ENCODE measurements at places on chromosomes 13 and 19.

- DNase-seq, result no peak
Observed at GRCh38 chr19:36097036-36097435, 13.9 kb upstream of the OVOL3 start.

- no peak for DNase-seq
Observed at GRCh38 chr13:90565985-90566713, 781.3 kb upstream of the MIR17HG start.

- DNase-seq, result no peak
Observed at GRCh38 chr13:88544836-88545235, 873.7 kb downstream of the SLITRK5 start.

GRCh38 chr13:103203735-103204330 is 137.6 kb upstream of the SLC10A2 start:
- DNase-seq, result no peak

DNA sequence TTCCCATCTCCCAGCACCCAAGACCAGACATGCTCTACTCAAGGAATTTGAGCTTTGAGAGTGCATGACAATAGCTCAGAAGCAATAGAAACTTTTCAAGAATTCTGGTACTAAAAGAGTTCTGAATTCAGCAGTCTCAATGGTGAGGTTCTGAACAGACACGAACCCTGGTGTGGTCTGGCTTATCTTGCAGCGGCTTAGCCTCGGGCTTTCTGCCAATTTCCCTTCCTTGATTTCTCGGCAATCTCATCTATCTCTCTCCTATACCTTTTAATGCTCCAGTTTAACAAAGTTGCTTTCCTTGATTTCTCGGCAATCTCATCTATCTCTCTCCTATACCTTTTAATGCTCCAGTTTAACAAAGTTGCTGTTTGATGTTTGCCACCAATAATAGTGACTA is 174.6 kb downstream of the SPRY2 start:
- no peak for DNase-seq

- no peak for DNase-seq
Observed at GRCh38 chr13:100461309-100462030, 127.1 kb downstream of the GGACT start.

DNA sequence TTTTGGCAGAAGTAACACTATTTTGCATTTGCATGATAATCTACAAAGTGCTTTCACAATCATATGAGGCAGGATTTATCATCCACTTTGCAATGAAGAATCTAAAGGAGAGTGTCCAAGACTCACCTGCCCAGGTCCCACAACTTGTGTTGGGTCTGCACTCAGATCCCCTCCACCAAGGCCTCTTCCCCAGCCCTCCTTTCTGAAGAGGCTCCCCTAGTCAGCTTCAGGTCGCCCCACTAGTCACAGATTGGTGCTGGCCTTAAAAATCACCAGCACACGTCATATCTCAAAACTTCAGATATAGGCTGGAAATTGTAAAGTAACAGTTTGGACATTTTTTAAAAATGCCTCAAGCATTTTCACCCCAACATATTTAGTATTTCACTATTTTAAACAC is 17.5 kb downstream of the ATP7B start:
- no peak for DNase-seq

DNA sequence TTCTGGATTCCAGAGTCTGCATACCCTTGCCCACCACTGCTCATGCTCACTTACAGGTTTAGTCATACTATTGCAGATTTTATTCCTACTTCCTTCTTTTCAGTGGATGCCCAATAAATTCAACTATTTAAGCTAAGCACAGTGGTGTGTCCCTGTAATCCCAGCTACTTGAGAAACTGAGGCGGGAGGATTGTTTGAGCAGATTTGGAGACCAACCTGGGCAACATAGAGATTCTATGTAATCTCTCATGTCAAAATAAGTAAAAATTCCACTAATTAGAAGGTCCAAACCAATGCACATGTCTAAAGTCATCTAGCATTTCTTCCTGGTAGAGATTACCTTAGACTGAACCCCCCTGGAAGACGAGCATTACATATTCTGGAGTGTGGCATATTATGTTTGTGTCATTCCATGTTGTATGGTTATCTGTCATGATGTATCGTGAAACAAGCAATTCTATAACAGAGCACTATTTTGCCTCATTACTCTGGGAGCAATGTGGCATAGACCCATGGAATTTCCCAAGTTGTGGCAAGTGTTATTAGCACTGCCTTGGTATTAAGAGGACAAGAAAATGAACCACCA is 8.3 kb downstream of the HMGB1 start:
- no peak for DNase-seq

DNA sequence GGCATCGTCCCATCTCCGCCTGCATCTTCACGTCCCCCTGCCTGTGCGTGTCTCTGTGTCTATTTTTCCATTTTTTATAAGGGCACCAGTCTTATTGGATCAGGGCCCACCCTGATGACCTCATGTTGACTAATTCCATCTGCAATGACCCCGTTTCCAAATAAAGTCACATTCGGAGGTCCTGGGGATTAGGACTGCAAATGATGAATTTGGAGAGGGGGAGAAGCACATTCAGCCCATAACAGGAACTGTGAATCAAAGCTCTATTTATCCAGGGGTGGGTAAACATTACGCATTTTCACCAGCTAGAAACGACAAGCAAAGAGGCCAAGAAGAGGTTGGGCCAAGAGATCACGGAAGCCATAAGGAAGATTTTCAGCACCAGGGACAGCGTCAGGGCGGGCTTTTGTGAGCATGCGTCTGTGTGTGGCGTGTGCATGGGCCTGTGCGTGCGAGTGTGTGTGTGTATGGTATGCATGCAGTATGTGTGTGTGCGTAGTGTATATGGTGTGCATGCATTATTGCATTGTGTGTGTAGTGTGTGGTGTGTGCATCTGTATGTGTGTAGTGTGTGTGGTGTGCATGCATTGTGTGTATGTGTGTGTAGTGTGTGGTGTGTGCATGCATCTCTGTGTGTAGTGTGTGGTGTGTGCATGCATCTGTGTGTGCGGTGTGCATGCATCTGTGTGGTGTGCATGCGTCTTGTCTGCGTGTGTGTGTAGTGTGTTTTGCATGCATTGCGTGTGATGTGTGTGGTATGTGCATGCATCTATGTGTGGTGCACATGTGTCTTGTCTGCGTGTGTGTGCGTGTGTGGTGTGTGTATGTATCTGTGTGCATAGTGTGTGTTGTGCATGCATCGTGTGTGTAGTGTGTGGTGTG is 19.6 kb downstream of the CELF5 start:
- DNase-seq, result peak; percentile 70

- no peak for DNase-seq
Observed at GRCh38 chr19:51799774-51800472, 5.0 kb downstream of the FPR3 start.

DNA sequence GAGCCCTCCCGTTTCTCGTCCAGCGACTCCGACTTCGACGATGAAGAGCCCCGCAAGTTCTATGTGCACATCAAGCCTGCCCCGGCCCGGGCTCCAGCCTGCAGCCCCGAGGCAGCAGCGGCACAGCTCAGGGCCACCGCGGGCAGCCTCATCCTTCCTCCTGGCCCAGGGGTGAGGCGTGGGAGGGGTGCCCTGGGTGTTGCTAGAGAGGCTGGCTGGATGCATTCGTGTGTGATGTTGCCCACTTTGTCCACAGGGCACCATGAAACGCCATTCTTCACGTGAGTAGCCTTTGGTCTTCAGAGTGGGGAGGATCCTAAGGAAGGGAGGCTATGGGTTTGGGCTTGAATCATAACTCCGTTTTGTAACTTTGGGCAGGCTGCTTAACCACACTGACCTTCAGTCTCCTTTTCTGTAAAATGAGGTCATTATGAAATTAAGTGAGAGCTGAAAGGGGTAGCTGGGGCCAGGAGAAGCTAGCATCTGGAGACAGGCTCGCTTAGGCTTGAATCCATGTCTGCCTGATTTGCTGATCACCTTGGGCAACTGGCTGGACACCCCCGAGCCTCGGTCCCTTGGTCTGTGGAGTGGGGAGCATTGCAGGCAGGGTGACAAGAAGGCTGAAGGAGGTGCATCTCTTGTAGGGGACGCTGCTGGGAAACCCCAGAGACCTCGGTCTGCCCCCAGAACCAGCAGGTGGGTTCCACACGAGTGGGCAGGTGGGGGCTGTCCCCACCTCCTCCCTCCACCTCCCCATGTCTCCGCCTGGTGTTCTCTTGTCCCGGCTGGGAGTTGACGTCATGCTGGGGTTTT is 18.7 kb upstream of the B3GNT3 start:
- no peak for DNase-seq

GRCh38 chr13:30679483-30680330 is 55.6 kb upstream of the ALOX5AP start:
- peak; percentile 39 for DNase-seq

DNA sequence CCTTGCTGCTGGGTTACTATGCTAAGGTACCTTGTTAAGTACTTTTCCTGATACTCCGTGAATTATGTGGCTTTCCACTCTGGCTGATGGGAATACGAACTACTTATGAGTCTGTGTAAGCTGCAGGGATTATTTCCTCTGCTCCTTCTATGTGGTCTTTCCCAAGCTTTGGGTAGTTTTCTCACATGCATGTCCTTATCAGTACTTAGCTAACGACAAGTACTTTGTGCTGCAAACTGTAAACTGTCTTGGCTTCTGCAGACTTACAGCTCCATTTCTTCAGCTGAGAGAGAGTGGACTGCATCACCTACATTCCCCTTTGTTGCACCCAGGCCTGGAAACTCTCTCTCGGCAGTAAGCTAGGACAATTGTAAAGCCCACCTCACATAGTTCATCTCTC is 76.6 kb downstream of the FGF9 start:
- DNase-seq, result no peak

GRCh38 chr13:100630555-100630954 is 42.0 kb upstream of the GGACT start:
- no peak for DNase-seq

DNA sequence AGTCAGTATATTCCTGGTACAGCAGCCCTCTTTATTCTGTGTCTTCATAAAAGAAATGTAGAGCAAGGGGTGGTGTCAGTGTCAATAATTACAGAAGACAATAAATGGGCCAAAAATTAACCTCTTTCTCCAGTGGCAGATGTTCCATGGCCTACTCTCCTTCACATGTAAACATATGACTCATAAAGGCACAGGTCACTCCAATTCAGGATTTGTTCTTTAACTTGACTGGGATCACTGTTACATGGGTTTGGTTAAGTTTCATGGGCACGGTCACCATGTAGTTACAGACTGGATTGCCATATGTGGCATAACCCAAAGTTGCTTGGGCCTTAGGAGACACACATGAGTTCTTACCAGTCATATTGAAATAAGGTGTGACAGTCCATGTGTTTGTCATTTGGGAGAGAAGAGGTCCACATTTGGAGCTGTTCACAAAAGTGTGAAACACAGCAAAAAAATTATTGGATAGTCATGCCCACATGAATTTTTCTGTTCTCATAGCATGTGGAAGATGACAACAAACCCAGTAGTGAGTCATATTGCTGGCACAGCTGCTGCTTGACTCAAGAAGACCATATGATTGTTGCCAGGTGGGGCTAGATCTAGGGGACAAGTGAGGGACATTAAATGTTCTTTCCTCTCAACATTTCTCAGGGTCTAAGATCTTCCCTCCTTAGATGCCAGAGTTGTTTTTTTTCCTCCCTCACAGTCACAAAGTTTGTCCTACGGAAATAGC is 68.1 kb upstream of the HTR2A start:
- peak; percentile 56 for DNase-seq

- peak; percentile 81 for DNase-seq
Observed at GRCh38 chr19:4717191-4717965, 6.3 kb downstream of the DPP9 start.

GRCh38 chr19:30361721-30362120 is 10.5 kb upstream of the ZNF536 start:
- no peak for DNase-seq

GRCh38 chr19:1513499-1514294 is 878 bp upstream of the ADAMTSL5 start:
- peak; percentile 53 for DNase-seq

GRCh38 chr13:113566227-113566561 is 18.4 kb upstream of the TFDP1 start:
- no peak for DNase-seq

- no peak for DNase-seq
Observed at GRCh38 chr13:36518707-36519106, 86.4 kb downstream of the CCNA1 start.

DNA sequence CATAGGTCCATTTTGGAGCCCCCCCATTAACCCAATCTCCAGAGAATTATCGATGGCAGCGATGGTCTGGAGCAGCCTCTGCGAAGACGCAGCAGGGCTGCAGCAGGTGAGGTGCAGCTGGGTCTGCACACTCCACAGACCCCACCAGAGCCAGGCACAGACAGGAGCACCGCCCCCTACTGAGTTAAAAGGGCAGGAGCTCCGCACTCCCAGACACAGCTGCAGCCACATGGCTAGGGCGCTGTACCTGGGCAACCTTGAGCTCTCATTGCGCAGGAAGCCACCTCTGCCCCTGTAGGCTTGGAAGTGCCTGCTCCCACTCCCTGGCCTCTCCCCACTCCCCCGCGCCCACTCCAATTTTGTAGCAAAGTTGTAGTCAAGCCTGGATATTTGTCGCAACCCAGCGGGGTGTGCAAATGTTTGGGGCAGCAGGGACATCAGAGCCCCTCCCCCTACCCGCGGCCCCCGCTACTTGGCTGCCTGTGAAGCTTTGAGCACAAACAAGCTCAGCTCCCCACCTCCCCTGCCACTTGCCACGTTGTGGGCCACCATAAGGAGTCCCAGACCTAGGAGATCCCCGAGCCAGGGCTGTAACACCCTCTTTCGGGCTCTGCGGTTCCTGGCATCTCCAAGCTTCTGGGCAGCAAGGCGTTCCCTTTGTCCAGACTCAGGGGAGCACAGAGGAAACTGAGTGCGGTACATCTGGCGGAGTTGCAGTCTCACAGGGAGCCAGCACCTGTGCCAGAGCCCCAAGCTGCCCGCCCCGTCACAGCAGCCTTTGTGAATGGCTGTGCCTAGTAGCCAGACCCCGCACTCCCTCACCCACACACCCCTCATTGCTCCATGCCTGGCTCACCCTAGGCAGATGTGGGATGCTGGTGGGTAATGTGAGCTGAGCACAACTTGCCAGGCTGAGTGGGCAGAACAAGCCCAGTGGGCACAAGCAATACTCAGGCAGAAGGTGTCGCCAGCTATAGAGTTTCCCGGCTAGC is 949.7 kb upstream of the SLITRK1 start:
- DNase-seq, result no peak

- no peak for DNase-seq
Observed at GRCh38 chr13:77916488-77916887, 2.1 kb downstream of the EDNRB start.

GRCh38 chr13:48201044-48201443 is 32.0 kb upstream of the ITM2B start:
- peak; percentile 43 for DNase-seq

GRCh38 chr19:11373166-11373884 is 1.1 kb upstream of the SWSAP1 start:
- DNase-seq, result peak; percentile 46

GRCh38 chr13:110380359-110381028 is 73.4 kb downstream of the COL4A2 start:
- DNase-seq, result no peak
